ENCODE measurements at places on chromosomes 2 and 18.

DNA sequence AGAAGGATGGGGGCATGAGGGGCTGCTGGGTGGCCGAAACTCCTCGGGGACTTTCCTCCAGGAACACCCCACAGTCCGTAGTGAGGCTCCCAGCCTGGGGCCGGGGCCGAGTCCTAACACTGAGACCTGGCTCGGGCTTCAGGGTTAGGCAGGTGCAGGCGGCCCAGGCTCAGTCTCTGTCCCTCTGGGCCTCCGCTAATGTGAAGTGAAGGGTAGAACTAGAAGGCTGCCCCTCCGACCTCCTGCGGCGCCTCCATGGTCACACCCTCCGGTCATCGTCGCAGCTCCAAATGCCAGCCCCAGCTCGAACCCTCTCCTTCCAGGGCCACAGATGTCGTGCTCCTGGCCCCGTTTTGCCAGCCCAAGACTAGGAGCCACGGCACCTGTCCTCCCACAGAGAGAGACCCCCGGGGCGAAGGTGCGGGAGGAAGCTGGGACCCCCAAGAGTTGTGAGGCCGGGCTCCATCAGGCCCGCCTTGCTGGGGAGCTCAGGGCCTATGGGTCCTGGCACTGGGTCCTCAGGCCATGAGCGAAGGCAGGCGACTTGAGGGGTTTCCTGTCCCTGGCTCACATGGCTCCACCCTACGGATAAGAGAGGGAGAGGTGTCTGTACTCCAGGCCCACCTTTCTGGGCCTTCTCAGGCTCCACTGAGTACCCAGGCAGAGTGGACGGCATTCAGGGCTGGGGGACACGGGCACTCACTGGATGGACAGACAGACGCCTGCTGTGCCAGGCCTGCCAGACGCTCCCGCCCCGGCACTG, 797 bp downstream of the ANO7 start:
- DNase-seq: no peak

DNA sequence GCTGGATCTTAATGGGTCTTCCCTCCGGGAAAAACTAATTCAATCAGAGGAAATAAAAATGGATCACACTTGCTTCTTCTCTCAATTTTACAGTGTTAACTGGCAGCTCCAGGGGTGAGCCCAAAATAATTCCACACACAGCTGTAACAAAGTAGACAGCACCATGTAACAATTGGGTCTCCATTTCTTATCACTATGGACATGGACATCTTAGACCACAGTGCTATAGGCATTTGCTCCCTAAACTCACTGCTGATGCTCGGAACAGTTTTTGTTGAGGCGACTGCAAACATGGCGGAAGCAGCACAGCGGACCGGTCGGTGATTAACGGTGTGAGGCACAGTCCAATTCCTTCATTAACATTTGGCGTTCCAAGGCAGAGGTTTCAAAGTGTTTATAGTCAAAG, 144.7 kb upstream of the NCK2 start:
- DNase-seq: no peak

DNA sequence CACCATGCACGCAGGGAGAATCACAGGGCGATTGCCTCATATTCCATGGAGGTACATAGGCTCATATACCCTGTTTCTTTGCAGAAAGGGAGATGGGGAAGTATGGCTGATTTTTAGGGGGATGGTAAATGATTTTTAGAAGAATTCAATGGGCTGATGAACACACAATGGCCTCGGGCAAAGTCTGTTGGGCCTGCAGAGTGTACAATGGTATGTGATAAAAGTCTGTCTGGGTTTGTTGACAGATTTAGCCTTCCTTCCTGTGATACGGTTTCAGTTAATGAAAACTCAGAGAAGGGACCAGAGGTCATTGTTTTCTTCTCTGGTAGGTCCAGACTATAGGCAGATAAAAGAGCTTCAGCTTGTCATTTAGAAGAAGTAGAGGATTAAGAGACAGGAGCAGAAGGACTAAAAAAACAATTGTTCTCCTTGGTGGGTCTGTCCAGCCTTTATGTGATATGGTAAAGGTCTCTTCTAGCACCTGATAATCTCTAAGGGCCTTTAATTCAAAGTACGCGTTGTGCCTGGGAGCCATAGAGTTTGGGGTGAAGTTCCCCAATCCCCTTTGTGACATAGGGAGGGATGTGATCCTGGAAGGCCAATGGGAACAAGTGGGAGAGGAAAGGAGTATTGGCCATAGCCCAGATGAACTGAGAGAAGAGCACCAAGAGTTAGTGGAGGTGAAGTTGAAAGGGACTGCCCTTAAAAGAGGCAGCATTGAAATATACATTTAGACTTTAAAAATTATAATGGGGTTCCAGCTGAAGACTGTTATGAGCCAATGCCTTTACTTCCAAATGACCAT, 107.5 kb upstream of the SERPINE2 start:
- no peak for DNase-seq

DNA sequence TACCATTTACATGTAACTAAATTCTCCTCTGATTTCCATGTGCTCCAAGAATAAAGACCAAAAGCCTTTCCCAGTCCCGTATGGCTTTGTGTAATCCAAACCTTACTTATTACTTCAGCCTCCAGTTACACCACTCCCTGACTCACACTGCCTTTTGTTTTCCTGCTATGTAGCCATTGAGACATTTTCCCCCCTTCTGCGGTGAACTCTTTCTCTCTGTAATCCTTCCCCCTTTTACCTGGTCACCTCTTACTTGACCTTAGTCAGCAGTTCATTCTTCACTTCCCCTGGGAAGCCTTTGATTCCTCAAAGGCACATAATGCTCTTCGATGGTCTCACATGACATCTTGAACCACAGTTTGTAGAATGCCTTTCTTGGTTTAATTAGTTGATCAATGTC, 256.0 kb upstream of the FANCL start:
- no peak for DNase-seq

Measured in NCI-H748 treated with DMSO at 0.1 percent for 48 hours (cell line).